ENCODE measurements at places on chromosomes 2 and 18.

GRCh38 chr2:235506291-235506996, 12.6 kb downstream of the AGAP1 start:
- DNase-seq, result no peak

DNA sequence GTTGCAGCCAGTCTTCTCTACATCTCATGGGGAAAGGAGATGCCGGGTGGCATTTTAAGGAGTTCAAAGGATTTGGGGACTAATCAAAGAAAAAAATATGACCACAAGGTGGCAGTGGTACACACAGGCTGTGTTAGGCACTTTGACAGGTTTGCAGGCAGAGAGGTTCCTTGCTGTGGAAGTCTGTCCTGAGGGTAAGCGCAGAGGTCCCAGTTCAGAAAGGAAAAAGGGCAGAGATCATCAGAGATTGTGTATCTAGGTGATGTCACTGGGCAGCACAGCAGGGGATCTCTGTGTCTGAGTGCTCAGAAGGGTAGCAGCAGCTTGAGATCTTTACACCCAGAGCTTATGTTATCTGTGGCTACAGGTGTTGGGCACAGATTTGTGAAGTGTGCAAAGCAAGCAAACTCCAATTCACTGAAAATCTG, 231.4 kb downstream of the LRRTM1 start:
- DNase-seq, result peak; percentile 85

- DNase-seq, result no peak
Measured at GRCh38 chr2:172993931-172994717, 81.5 kb upstream of the MAP3K20 start.

- DNase-seq, result peak; percentile 38
Measured at GRCh38 chr18:42305869-42306593, 351.0 kb downstream of the PIK3C3 start.

DNA sequence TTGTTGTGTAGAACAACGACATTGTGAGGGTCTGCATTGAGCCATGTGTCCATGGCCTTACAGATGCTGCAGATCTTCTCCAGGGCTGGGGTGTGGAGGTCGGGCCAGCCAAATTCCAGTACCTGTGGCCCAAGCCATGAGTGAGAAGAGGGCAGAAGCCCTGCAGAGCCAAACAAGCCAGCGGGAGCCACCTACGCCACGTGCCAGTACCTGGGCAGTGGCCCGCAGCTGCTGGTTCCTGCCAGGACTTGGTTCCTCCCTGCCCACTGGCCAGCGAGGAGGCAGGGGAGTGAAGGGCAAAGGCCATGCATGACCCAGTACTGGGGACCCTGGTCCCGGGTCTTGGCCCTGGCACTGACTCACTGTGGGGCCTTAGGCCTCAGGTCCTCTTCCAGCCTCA, 109.4 kb downstream of the TNS1 start:
- no peak for DNase-seq

- peak; percentile 62 for DNase-seq
Measured at GRCh38 chr18:57780318-57780705, 22.8 kb downstream of the ATP8B1 start.

DNA sequence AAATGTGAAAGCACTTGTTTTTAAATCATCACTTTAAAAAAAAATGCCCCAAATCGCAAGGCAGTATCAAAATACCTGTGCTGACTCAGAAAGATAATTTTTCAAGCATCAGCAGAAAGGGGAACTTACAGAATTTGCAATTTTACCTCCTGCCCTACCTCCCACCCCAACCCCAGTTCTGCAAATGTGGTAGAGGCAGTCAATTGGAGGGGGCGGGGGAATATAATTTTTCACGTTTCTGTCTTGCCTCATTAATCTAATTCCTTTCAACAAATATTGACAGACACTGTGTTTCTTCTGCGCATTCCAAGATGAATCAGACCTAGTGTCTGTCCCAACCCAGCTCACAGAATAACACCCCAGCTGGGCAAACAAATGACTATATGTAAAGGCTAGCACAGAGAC, 76.8 kb downstream of the ALPK2 start:
- DNase-seq, result no peak

DNA sequence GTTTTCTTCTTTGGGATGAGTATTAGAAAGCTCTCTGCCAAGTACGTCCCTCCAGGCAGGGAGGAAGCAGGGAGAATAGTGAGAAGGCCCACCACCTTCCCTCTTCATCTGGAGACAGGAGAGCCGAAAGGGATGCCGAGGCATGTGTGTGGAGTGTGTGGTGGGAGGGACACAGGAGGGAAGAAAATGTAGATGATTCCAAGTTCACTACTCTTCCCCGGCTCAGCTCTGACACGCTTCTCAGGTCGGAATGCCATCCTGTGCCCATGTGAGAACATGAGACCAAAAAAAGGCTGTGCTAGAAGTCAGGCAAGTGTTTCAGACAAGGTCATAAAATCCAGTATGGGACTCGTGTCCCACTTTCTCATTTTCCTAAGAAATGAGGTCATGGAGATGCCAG, 47.4 kb downstream of the GYPC start:
- DNase-seq, result no peak

DNA sequence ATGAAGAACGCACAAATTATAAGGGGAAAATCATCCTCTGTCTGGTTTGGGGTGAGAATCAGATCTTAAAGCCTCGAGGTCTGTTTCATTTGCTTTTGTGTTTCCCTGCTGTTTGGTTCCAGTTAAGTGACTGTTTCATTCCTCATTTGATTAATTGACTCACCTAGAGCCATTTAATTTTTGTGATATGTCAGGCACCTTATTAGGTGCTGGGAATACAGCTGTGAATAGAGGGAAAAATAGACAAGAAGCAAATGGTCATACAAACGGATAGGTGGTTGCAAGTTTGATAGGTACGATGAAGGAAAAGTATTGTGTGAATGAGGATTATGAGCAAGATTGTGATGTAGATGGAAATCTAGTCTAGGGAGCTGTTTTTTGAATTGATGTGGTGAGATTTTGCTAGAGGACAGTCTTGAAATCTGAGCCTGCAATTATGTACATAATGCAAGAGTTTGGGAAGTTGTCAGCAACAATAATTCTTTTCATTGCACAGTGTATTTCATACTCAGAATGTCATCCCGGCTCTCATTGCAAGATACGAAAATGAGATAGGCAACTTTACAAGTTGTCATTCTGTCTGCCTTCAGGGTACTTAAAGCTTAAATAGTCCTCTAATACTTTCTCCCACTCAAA, 2.2 kb downstream of the ACSL3 start:
- DNase-seq, result no peak

GRCh38 chr2:86398500-86399474, 42.4 kb upstream of the KDM3A start:
- DNase-seq, result no peak

- no peak for DNase-seq
Measured at GRCh38 chr2:185127412-185127811, 529.1 kb downstream of the ZNF804A start.

DNA sequence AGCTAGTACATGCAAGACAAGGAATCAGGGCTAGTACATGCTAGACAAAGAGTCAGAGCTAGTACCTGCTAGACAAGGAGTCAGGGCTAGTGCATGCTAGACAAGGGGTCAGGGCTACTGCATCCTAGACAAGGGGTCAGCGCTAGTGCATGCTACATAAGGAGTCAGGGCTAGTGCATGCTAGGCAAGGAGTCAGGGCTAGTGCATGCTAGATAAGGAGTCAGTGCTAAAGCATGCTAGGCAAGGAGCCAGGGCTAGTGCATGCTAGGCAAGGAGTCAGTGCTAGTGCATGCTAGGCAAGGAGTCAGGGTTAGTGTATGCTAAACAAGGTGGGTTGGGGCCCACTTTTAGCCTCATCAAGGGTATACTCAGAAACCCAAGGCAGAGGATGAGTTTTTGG, 90.1 kb upstream of the FAM136A start:
- no peak for DNase-seq

DNA sequence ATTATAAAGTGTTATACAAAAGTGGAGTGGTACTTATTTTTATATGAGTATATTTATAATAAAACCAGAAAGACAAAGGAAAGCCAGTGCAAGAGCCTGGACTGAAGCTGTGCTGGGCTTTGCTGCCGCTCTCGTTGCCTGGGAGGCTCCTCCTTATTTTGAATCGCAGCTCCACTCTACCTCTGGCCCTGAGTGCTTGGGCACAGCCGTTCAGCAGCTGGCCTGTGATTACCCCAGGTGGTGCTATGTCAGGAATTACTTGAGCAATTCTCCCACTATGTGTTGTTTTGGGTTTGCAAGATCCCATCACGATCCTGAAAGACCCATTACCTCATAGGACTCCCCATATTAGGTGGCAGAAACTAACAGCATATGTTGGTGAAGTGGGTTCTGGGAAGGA, 53.0 kb upstream of the LCLAT1 start:
- DNase-seq, result no peak

DNA sequence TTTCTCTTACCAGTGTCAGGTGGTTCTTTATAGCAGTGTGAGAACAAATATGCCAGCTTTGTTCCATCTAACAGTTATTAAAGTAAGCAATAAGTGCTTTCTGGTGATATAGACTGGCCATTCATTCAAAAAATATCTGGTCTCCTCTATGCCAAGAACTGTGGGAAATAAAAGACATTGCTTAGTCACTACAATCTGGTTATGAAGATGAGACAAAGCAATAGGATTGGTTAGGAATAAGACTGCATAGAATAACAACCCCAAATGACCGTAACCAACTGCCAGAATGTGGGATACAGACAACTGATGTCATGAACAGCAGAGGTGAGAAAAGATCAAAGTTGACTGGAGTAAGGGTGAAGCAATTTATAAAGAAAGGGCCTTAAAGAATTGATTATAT, 83.8 kb downstream of the MBD2 start:
- DNase-seq, result no peak

DNA sequence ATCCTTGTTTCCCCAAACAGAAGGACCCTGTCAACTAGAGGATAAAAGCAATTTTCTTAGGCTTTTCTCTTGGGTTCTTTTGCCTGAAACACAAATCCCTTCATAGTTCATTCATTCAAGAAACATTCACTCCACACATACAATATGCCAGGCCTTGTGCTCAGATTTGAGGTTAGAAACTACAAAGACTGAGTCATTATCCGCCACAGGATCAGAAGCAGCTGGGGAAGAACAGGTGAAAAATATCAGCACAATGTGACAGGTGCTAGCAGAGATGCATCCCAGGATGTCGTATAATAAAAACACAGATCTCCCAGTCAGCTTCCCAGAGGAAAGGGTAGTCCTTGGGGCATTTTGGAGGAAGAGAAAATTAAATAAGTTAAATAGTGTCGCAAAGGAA, 172.4 kb downstream of the LRATD1 start:
- no peak for DNase-seq

- no peak for DNase-seq
Measured at GRCh38 chr2:172740856-172741255, 5.2 kb downstream of the RAPGEF4 start.

DNA sequence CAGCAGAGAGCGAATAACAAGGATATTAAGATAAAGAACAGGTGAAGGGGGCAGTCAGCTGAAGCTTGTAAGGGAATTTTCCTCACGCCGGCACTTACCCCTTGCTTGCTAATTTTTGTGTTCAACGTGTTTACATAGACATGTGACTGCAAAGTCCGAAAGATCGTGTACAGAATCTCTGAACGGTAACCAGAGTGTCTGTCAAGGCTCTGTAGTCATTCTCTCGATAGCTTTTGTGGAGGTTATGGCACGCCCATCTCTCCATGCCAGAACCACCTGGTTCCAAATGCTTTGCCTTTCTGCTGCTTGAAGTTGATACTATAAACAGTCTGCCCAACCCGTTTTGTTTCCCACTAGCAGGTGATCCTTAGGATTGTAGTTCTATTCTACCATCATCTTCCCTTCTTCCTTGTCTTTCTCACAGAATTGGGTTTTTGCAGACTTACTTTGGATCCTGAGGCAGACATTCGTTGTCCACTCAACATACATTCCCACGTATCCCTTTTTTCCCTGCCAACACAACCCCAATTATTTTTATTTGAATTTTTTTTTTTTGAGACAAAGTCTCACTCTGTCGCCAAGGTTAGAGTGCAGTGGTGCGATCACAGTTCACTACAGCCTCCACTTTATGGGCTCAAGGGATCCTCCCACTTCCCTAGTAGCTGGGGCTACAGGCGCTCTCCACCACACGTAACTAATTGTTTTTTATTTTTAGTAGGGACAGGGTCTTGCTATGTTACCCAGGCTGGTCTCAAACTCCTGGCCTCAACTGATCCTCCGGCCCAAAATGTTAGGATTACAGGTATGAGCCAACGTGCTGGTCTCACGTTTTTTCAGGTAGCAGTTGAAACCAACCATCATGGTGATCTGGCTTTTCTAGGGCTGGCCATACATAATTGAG, 1.3 kb upstream of the USP34 start:
- peak; percentile 30 for DNase-seq

GRCh38 chr2:177970670-177971454, 101.7 kb downstream of the PDE11A start:
- peak; percentile 1 for DNase-seq

- DNase-seq, result no peak
Measured at GRCh38 chr18:35178260-35178659, 62.6 kb upstream of the ZNF397 start.

GRCh38 chr2:64228126-64228678, 84.0 kb upstream of the PELI1 start:
- DNase-seq, result peak; percentile 98

DNA sequence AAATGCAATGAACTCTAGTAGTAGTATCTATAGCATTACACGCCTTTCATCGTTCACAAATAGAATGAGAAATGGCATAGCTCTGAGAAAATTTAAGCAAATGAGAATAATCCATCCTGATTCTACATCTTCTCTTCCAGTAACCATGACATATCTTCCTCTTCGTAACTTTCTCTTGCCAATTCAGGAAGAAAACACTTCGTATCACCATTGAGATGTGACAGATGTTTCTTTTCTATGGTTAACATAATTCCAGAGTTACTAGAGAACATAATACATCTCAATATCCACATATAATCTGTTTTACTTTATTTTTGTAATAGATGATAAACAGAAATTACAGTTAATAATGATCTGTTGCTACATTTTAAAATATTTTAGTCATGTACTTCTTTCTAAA, 1527.4 kb downstream of the LRP1B start:
- DNase-seq, result no peak

- DNase-seq, result no peak
Measured at GRCh38 chr2:28638102-28638501, 113.5 kb upstream of the PPP1CB start.

DNA sequence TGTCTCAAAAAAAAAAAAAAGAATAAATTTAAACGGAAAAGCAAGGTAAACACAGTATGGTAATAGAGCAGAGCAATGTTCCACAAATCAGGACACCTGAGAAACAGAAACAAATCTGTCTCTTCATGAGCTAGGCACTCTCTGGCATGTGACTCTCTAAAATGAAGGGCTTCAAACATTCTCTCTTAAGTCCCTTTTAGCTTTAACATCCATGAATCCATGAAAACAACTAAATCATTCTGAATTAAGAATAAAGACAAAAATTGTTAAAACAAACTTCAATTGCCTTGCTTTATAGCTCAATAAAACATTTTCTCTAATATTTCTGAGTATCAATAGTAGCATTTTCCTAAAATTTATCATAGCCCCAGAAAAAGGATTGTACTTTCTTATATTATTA, 132.1 kb downstream of the NBAS start:
- DNase-seq, result no peak

- no peak for DNase-seq
Measured at GRCh38 chr2:101699755-101700461, 2.4 kb downstream of the MAP4K4 start.

DNA sequence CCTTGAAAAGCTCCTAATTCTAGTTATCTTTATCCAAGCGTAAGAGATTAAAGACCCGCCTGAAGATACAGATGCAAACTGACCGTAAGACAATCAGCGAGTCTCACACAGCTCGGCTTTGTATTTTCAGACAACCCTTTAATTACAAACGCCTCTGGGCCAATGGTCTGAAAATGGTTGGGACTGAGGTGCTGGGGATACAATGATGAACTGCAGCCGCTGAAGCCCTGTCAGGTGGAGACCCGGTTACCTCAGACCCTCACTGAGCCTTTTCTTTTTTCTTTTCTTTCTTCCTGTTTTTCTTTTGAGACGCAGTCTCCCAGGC, 715 bp upstream of the CFAP36 start:
- DNase-seq, result peak; percentile 64

All from mesendoderm (in vitro differentiated cells).